ENCODE measurements at places on chromosomes 3 and 15. TPM values are rescaled to one million over a fixed set of nuclear protein-coding genes. Genes with fewer than 3 reads are reported as not detected.

LTF gene
- not detected for total RNA-seq

SLC22A13 gene
- total RNA-seq = 0.18 TPM

TPM1 gene
- total RNA-seq = 6.0 TPM

ANKRD63 gene
- not detected for total RNA-seq

KNG1 gene
- not detected for total RNA-seq

TTLL13 gene
- 0.20 TPM for total RNA-seq

TRAT1 gene
- 13.8 TPM for total RNA-seq

MYZAP gene
- not detected for total RNA-seq

SERINC4 gene
- total RNA-seq = 0.09 TPM

PLAAT1 gene
- total RNA-seq = not detected

SLC15A2 gene
- total RNA-seq = 1.7 TPM

INSYN1 gene
- total RNA-seq = not detected

SLC2A2 gene
- total RNA-seq = not detected

RTP3 gene
- not detected for total RNA-seq

MYRIP gene
- not detected for total RNA-seq

TMEM212 gene
- not detected for total RNA-seq

TM4SF1 gene
- not detected for total RNA-seq

Data from activated CD8-positive, alpha-beta T cell treated with anti-CD3 and anti-CD28 coated beads for 36 hours (primary cell).